ENCODE measurements at places on chromosomes 1 and 21. TPM values are rescaled to one million over a fixed set of nuclear protein-coding genes. Genes with fewer than 3 reads are reported as not detected.

Gene AKR7A3
- 0.60 TPM for total RNA-seq

Gene SIM2
- total RNA-seq = 2.4 TPM

Gene OLFML2B
- 0.28 TPM for total RNA-seq

Gene OR10Z1
- total RNA-seq = not detected

Gene CD5L
- total RNA-seq = not detected

Gene SPRR3
- total RNA-seq = not detected

Gene ABCA4
- 0.14 TPM for total RNA-seq

Gene RPRD2
- 24.4 TPM for total RNA-seq

Gene VAV3
- total RNA-seq = 1.3 TPM
